Nucleus accumbens (tissue), 56 donors: ENCODE measurements at places on chromosomes 7 and 10.

DNA sequence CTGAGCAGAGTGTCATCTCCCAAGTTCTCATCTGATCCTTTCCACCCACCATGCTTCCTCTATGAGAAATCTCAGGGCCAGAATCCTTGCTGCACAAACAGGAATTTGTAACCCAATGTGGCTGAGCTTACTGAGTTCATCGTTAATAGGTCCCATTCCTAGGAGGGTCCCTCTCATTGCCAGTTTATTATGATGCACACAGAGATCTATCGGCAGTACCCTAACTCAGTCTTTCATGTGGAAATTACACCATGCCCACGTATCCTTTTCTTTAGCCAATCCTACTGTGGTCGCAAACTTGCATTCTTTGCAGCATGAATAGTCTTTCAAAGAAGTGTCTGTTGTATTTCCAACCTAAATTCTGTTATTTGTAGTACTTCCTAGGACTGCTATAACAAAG, 12.1 kb downstream of the TMEM236 start:
- DNase-seq: no peak

DNA sequence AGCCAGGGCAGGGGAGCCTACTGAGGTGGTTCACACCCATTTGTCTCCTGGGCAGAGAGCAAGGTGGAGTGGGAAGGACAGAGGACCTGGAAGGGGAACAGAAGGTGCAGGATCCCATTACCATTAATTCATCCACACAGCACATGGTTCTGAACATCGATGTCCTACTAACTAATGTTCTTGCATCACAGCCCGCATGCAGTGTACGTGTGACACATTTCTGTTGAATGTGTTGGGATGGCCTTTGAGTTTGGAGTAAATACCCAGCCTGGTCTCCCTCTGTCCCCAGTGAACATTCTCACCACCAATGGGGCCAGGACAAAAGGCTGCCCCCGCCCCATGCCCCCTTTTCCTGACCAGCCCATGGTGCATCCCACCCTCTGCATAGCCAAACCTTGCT, 46.3 kb downstream of the FAM241B start:
- no peak for DNase-seq

- DNase-seq: no peak
Observed at GRCh38 chr7:87671-88070, 104.7 kb upstream of the FAM20C start.

DNA sequence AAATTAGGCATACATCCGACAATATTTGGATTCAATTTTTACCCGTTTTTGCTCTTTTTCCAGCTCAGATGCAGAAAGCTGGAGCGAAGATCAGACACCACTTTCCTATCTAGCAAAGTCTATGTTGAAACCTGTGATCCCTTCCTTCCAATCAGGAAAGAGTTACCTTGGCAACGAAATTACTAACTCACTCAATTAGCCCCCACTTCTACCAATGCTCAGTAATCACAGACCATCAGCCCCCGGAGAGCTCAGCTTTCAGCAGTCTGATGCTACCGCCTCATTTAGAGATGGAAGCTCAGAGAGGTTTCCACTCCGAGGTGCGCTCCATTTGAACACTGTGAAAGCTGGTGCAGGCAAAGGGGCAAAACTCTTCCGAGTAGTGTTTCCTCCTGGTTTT, 6.7 kb downstream of the FRAT1 start:
- peak; percentile 58 for DNase-seq

DNA sequence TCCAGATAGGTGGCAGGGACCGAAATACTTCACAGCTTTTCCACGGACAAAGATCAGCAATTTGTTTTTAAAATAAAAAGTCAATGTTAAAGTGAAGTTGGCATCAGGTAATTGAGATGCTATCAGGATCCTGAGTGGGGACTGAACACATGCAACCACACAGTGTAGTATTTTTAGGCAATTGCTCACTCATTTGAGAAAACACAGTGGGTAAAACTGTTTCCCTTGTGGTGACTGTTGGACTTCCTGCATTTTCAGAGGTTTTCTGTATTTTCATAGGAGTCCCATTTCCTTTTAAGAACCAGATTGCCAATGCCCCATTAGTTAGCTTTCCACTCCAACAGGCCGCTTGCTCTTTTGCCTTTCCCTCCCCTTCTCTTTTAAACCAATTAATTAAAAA, 159.5 kb upstream of the ZNF32 start:
- no peak for DNase-seq

- no peak for DNase-seq
Observed at GRCh38 chr10:28020993-28021982, 22.4 kb upstream of the ODAD2 start.

- DNase-seq: no peak
Observed at GRCh38 chr10:1208366-1209311, 152.5 kb downstream of the WDR37 start.

GRCh38 chr10:120465138-120465537, 8.1 kb downstream of the PLPP4 start:
- no peak for DNase-seq

- no peak for DNase-seq
Observed at GRCh38 chr7:147611431-147611830, 979.1 kb upstream of the C7orf33 start.

GRCh38 chr7:120680985-120681384, 177.0 kb downstream of the TSPAN12 start:
- DNase-seq: no peak

- no peak for DNase-seq
Observed at GRCh38 chr10:15849316-15849715, 11.0 kb downstream of the MINDY3 start.

DNA sequence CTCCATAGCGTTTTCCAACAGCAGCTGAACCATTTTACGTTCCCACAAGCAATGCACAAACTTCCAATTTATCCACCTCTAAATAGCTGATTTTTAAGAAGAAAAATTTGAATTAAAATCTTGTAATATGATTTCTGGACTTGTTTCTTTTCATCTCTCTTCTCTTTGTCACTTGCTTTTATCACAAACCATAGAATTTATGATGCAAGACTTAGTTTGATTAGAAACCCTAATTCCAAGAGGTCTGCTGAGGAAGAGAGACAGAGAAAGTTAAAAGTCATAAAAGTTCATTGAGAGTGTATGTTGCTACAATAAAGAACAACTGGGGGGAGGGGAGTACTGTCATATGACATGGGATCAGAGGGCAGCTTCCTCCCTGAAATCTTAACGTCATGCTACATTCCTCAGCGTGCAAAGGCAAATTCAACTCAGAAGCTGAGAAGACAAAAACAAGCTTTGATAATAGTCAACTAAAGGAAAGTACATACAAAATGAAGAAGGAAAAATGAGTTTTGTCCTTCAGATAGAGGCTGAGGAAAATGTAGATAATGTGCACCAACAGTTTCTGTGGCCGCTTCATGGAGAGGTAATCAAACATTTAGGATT, 18.4 kb upstream of the CUBN start:
- DNase-seq: no peak

DNA sequence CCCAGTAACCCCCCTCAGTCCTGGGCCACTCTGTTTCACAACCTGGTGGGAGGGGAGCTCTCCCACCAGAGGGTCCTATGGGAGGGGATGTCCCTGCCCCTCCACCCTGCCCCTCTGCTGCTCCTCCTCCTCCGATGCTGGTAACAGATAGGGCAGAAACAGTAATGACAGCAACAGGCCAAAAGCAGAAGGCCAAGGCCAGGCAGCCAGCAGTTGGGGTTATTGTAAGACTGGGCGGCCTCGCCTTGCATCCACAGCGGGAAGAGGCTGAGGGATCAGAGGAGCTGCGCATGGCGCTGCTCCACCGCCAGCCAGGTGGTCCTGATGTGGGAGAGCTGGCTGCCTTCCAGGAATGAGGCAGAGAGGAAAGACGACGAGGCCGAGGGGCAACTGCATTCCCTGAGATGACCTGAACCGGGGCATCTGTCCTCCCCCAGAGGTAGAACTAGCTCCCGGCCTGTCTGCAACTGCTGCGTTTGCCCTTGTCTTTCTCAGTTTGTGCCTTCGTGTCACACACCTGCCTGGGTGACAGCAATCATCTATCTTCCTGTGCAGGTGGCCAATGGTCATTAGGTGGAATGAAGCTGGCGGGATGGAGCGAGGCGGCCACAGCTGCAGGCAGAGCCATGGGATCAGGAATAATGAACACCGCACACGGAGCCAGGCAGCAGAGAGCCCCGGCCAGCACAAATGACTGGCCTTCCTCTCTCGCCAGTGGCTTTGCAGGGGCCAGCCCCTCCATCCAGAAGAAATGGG, 54.0 kb upstream of the CACUL1 start:
- no peak for DNase-seq

DNA sequence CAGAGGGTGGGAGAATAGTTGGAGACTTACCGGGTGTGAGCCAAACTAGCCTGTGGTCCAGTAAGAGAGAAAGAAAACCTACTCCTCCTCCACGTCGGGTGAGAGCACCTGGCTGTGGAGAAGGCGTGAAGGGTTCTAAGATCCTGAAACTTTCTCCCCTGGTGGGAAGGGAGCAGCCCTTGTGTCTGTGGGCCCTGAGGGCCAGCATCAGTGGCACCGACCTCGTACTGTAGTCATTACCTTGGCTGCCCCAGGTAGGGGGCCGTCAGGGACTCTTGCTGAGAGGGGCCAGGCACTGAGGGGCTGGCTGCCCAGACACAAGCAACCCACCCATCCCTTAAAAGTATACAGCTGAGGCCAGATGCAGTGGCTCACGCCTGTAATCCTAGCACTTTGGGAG, 69.5 kb upstream of the LOXL4 start:
- no peak for DNase-seq
